ENCODE measurements at places on chromosomes 4 and X.

DNA sequence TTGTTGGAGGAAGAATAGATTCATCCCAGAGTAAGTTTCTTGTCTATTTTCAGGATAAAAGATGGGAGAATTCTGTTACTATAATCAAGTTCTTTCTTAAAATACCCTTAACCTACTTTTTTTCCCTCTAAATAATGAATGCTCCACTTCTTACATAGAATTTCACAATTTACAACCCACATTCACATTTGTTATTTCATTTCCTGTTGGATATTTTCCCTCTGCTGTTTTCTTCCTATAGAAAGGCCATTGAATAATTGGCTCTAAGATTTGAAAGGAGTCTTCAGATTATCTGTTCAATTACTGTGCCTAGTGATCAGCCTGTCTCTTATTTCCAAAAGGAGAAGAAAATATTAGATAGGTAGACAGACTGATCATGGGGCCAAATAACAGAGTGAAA, 79.7 kb downstream of the CPE start:
- DNase-seq = peak; percentile 30

GRCh38 chrX:132270699-132271098, 51.5 kb upstream of the RAP2C start:
- DNase-seq = peak; percentile 99

DNA sequence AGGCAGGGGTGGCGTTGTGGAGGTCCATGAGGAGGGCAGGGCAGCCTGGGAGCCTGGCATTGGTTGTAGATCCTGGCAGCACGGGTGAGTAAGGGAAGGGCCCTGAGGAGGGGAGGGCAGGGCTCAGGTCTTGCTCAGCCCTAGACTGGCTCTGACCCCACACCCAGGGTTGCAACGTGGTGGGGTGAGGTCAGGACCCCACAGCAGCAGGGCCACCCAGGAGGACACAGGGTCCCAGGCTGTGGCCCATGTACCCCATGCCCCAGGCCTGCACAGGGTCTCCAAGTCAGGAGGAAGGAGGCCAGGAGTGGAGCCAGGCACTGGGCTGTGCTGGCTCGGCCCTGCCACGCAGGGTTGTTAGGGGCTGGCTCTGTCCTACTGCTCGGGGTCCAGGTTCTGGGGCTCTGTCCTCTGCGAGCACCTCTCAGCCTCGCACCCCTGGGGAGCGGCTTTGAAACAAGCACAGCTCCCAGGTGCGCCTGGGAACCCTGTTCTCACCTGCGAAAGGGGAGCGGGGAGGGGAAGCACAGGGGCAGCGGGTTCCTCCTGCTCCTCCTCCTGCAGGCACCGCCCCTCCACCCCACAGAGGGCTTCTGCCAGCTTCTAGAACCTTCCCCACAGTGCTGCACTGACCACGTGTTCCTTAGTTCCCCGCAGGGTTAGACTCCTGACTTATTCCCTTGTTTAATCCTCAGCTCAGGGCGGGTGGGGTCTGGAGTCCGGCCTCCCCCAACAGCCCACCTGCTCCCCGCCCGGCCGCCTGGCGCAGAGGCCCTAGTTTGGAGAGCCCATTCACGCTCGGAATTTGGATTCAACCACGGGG, 20.4 kb downstream of the MSANTD1 start:
- DNase-seq = no peak

- DNase-seq = no peak
Observed at GRCh38 chr4:155600244-155600643, 66.4 kb upstream of the GUCY1A1 start.

DNA sequence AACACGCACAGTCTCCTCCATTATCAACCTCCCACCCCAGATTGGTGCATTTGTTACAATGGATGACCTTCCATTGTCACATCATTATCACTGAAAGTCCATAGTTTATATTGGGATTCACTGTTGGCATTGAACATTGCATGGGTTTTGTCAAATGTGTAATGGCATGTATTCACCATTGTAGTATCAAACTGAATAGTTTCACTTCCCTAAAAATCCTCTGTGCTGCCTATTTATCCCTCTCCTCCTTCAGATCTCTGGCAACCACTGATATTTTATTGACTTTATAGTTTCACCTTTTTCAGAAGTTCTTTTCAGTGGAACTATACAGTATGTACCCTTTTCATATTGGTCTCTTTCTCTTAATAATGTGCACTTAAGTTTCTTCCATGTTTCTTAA, 1565.4 kb downstream of the PCDH18 start:
- no peak for DNase-seq

- no peak for DNase-seq
Observed at GRCh38 chr4:85932500-85933290, 427.2 kb downstream of the MAPK10 start.

DNA sequence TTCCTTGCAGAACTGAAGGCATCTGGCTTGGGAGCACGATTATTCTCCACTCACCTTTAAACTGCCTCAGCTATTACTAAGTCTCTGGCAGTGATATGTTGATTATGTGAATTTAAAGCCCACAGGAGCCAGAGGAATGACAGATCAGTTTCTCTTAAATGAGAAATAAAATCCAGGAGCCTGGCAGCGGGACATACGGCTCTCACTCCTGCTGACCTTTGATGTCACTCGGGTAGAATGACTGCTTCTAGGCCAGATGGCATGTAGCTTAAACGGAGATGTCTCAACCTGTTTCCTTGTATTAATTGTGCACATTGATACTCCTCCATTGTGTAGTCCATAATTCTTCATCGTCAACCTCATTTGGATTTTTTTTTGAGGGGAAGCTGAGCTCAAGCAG, 4.0 kb upstream of the CBLL2 start:
- DNase-seq = no peak

GRCh38 chr4:82706349-82707000, 92.1 kb downstream of the SCD5 start:
- peak; percentile 64 for DNase-seq

DNA sequence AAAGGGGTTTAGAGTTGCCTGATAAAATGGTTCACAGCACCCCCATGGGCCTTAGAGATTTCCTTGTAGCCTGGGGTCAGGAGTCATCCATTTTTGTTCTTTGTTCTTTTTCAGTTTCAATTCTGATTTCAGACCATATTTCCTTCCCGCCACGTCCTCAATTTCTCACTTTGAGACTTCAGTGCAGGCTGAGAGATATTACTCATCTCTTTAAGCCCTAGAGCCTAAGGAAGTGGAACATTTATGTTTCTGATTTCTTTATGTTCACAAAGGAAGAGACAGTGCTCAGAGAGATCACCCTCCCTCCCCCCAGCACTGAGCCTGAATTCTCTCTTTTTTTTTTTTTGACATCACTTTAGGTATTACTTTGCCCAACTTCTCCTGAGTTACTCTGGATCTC, 56.3 kb downstream of the MSN start:
- DNase-seq = peak; percentile 16

DNA sequence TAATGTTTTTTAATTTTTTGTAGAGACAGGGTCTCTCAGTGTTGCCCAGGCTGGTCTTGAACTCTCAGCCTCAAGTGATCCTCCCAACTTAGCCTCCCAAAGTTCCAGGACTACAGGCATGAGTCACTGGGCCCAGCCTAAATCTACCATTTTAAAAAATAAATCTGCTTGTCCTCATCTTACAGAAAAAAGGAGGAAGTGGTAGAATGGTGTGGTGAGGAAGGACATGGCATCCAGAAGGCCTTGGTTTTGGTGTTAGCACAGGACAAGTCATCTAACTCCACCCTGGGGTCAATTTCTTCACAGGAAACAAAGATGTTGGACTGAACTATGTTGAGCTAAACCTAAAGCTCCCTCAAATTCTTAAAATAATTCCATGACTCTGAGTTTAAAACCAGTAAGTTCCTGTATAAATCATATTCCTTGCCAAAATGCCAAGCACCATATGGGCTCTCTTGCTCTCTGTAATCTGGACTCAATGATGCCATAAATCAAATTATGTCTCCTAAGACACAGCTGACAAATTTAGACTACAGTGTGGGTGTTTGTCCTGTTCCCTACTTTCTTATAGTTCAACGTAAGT, 253.9 kb upstream of the NOCT start:
- peak; percentile 84 for DNase-seq

DNA sequence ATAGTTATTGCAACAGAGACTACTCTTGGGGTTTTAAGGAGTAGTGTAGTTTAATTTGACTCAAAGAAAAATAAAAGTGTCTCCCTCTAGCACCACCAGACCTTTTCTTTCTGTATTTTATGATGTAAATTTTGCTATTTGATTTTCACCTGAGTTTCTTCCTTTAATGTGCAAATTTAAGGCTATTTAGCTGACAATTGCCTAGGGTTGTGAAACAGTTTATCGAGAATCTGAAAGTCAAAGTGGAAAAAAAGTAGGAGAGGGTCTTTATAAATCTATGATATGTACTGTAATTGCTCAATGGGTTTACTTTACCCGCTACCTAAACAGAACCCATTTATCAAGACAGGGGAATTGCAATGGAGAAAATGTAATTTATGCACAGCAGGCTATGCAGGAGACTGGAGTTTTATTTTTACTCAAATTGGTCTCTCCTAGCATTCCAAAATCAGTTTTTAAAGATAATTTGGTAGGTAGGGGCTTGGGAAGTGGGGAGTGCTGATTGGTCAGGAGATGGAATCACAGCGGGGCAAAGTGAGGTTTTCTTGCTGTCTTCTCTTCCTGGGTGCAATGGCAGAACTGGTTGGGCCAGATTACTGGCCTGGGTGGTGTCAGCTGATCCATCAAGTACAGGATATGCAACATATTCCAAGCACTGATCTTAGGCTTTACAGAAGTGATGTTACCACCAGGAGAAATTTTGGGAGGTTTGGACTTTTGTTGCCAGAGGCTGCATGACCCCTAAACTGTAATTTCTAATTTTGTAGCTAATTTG, 228.6 kb upstream of the TACR3 start:
- no peak for DNase-seq

DNA sequence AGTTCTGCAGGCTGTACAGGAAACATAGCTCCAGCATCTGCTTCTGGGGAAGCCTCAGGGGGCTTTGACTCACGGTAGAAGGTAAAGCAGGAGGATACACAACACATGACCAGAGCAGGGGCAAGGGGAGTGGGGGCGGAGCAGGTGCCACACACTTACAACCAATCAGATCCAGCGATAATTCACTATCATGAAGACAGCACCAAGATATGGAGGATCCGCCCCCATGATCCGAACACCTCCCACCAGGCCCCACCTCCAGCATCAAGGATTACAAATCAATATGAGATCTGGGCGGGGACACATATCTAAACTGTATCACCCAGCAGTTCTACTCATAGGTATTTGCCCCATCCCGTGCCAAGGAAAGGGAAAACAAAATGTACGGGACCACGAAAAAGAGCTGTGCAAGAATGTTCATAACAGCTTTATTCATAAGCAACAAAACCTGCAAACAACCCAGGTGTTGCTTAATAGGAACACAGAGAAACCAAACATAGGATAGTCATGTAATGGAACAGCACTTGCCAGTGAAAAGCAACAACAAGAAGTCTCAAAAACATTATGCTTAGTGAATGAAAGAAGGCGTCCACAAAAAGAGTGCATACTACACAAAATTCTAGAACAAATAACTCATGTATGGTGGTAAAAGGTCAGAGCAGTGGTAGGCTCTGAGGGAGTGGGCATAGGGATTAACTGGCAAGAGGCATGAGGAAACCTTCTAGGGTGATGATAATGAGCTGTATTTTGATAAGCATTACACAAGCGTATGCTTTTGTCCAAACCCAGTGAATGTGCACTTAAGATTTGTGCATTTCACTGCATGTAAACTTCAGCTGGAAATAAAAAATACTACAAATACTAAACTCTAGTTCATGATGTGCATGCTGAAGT, 130.9 kb upstream of the FAM9B start:
- DNase-seq = peak; percentile 29

DNA sequence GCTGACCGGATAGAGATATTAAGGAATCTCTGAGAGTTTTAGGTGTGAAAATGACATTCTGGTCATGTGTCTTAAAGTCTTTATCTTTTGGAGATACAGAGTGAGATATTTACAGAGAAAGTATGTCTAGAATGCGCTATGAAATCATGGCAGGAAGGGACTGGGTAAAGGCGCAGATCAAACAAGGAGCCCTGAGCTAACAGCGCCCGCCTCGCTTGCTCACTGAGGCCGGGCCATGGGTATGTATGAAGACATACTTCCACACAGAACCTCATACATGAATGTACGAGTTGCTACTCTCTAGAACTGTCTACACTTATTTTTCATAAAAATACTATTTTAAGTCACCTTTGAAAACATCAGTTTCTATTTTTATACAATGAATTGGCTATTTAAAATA, 20.0 kb downstream of the FAM53A start:
- DNase-seq = no peak

DNA sequence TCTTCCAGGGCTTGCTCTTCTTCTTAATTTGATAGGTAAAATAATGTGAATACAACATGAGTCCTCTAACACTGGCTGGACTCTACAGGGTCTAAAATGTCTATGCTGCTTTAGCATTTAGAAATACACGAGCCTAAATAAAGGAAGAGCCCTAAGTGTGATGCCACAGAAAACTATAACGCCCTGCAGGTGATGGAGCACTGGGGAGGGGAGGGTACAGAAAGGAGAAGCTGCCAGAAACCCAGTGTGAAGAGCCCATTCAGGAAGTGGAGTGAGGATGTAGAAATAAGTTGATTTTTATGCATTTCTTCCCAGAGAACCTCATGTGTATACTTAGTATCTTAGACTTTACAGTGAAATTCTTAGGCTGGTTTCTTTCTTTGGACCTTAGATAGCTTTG, 83.4 kb downstream of the TNIP2 start:
- DNase-seq = no peak

GRCh38 chrX:122500556-122500955, 683.5 kb upstream of the GRIA3 start:
- no peak for DNase-seq

DNA sequence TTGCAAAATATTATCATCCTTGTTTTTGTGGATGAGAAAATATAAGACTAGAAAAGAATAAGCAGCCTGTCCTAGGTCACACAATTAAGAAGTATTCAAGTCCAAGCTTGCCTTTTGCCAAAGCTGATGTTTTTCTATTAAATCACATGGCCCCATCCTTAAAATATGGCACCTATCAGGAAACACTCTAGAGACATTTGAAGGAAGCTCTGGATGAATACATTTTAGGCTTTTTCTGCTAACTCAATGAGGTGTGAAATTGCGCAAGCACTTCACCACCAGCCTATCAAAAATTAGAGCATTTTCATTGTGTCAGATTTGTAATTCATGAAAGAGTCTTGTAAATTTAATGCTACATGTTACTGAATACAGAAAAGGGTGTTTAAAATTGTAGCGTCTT, 251.1 kb upstream of the MAD2L1 start:
- no peak for DNase-seq

GRCh38 chr4:176498617-176499256, 179.0 kb downstream of the SPCS3 start:
- DNase-seq = no peak

DNA sequence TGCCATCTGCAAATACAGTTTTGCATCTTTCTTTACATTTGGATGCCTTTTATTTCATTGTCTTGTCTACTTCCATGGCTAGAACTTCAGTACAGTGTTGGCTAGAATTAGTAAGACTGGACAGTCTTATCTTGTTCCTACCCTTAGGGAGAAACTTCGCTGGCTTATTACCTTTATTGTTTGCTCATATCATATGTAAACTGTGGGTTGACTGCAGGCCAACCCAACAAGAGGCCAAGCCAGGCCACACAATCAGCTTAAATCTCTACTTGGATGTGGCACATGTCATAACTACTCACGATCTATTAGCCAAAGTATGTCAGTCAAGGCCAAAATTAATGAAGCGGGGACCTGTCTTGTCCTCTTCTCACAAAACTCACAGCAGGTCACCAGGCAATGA, 144.1 kb downstream of the THOC2 start:
- no peak for DNase-seq
